ENCODE measurements at places on chromosomes 11 and 22. TPM values are rescaled to one million over a fixed set of nuclear protein-coding genes. Genes with fewer than 3 reads are reported as not detected.

- no peak overlapping the region for H3K27ac ChIP-seq
- H3K36me3 ChIP-seq: peaks cover 4% of the 10 kb centered on the region
- no peaks in the 10 kb centered on the region for H3K27me3 ChIP-seq
- H3K4me3 ChIP-seq: no peak overlapping the region
Observed at GRCh38 chr11:118229274-118229847, 4.5 kb upstream of the JAML start.

SLC22A6 gene
- not detected for polyA plus RNA-seq

SCGB2A2 gene
- not detected for polyA plus RNA-seq

DNA sequence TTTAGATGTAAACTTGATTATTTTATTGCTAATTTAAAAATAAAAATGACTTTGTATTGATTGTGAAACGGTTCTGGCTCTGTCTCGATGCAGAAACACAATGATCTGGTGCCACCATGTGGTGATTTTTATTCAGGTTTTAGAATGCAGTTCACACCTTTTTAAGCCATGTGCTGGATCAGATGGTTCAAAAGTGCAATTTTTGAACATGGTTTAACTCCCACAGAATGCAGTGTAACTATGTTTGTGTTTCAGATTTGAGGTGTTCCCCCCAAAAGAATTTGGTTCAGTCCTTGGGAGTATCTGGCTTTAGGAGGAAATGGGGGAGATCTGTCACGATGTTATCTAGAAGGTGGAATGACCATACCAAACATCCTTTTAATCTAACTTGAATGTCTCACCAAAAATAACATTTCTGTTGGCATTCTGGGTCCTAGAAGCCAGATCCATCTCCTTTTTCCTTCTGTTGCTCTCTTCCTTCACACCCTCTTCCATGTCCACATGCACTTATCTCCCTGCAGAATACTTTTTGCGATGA is 7.9 kb downstream of the MRPL16 start:
- H3K27me3 ChIP-seq: no peaks in the 10 kb centered on the region
- H3K4me3 ChIP-seq: no peak overlapping the region
- no peak for DNase-seq
- no peaks in the 10 kb centered on the region for H3K4me1 ChIP-seq
- H3K27ac ChIP-seq: no peak overlapping the region
- H3K36me3 ChIP-seq: peaks cover 27% of the 10 kb centered on the region

DNA sequence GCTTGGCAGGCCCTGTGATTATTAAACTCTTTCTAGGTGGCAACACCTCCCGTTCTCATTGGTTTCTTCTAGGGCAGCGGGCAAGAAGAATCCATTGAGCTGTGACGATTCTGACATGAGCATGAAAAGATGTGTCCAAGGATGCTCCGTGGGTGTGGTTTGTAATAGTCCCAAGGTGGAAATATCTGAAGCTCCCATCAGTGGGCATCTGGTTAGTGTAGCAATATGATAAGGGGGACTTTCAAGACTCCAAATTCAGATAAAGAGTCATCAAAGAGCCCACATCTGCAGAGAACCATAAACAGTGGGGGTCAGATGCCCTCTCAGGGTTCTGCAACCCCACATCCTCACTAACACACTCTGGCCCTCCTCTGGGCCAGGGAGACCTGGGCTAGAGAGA is 42.6 kb downstream of the TST start:
- no peak for DNase-seq
- no peak overlapping the region for H3K4me3 ChIP-seq
- H3K27me3 ChIP-seq: no peaks in the 10 kb centered on the region

GRCh38 chr11:104291646-104292045 is 127.7 kb upstream of the PDGFD start:
- H3K27ac ChIP-seq: no peak overlapping the region
- H3K27me3 ChIP-seq: no peaks in the 10 kb centered on the region
- H3K36me3 ChIP-seq: no peaks in the 10 kb centered on the region
- no peaks in the 10 kb centered on the region for H3K4me1 ChIP-seq
- no peak for DNase-seq

GRCh38 chr22:46737976-46738646 is at the start of gene CERK:
Gene CERK (minus strand): TSS chr22:46738252. CDS start chr22:46738148, 104 bp downstream.
- H3K27me3 ChIP-seq: no peaks in the 10 kb centered on the region
- DNase-seq: peak; percentile 87
- peaks cover 10% of the 10 kb centered on the region for H3K4me1 ChIP-seq
- peak within 1 kb of the TSS; percentile 62 for H3K4me3 ChIP-seq
- peak within 1 kb of the TSS; percentile 87 for H3K27ac ChIP-seq

- H3K27me3 ChIP-seq: peaks cover 14% of the 10 kb centered on the region
- no peak overlapping the region for H3K27ac ChIP-seq
- H3K36me3 ChIP-seq: no peaks in the 10 kb centered on the region
- no peak overlapping the region for H3K4me3 ChIP-seq
Observed at GRCh38 chr11:133917921-133918607, 38.7 kb downstream of the IGSF9B start.

GRCh38 chr11:79045018-79045799 is 395.6 kb downstream of the TENM4 start:
- peaks cover 6% of the 10 kb centered on the region for H3K4me1 ChIP-seq
- no peak overlapping the region for H3K4me3 ChIP-seq
- no peaks in the 10 kb centered on the region for H3K27me3 ChIP-seq
- H3K36me3 ChIP-seq: no peaks in the 10 kb centered on the region
- H3K27ac ChIP-seq: no peak overlapping the region

GRCh38 chr11:77406396-77406795 is 67.5 kb downstream of the PAK1 start:
- no peaks in the 10 kb centered on the region for H3K27me3 ChIP-seq
- no peaks in the 10 kb centered on the region for H3K4me1 ChIP-seq
- H3K36me3 ChIP-seq: no peaks in the 10 kb centered on the region
- no peak for DNase-seq

OR2AT4 gene
- not detected for polyA plus RNA-seq

DNA sequence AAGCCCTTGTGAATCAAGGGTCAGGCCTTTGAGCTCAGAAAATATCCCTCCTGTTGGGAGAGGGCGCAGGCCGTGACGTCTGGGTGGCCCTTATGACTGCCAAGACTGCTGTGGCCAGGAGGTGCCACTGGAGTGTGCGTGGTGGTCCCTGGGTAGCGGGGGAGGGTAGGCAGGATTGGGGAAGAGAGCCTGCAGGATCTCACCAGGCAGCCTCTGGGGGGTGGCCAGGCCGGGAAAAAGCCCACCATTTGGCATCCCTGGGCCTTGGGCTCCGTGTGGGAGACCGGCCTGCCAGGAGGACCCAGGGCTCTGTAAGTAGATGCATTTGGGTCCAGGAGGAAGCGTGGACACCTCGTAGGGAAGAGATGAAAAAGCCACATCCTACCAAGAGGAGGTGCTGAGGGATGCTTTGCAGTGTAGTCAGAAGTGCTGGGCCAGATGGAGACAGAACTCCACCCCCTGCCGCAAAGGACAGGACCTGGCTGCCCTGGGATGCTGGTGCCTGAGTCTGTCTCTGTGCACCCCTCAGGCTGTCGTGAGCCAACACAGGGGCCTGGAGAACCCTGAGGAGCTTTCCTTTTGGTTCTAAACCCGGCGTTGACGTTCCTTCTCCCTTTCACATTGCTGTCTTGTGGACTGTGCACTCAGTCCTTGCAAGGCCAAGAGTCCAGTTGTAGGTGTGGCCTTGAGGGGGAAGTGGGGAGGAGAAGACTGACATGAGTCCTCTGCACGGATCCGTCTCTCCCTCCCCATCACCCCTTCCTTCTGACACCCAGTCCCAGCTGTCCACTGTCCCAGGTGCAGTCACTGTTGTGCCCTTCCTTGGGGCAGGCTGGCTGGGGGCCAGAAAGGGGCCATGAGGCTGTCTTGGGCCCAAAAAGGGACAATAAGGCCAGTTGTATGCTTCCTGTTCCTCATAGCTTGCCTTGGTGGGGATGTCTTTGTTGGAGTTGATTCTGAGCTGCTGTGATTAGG is 12.7 kb upstream of the MIEF1 start:
- H3K36me3 ChIP-seq: no peaks in the 10 kb centered on the region
- no peak overlapping the region for H3K27ac ChIP-seq
- no peak for DNase-seq
- no peaks in the 10 kb centered on the region for H3K4me1 ChIP-seq
- no peak overlapping the region for H3K4me3 ChIP-seq

- peak overlapping the region; percentile 74 for H3K4me3 ChIP-seq
- H3K36me3 ChIP-seq: no peaks in the 10 kb centered on the region
- peaks cover 4% of the 10 kb centered on the region for H3K27me3 ChIP-seq
- H3K4me1 ChIP-seq: peaks cover 4% of the 10 kb centered on the region
Observed at GRCh38 chr11:57513911-57514537, 1.5 kb downstream of the SLC43A1 start.

- no peak overlapping the region for H3K27ac ChIP-seq
- no peaks in the 10 kb centered on the region for H3K36me3 ChIP-seq
- no peak for DNase-seq
- no peak overlapping the region for H3K4me3 ChIP-seq
Observed at GRCh38 chr11:103862802-103863174, 173.7 kb upstream of the DDI1 start.

DNA sequence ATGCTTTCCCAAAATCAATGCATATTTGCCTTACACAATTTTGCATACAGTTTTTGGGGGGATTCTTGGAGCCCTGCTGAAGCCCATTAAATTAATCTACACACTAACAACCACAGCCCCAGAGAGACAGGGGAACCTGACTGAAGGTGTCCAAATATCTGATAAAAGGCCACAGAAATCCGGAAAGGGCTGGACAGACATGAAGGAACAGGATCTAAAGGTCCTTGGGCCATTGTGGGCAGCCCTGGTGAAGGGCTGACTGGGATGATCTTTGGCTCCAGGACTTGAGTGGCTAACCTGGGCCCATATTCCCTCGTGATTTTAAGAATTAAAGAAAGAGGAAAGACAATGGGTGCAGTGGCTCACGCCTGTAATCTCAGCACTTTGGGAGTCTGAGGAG is 6.8 kb upstream of the WDR74 start:
- DNase-seq: no peak
- H3K4me1 ChIP-seq: no peaks in the 10 kb centered on the region
- H3K4me3 ChIP-seq: no peak overlapping the region

Measured in lung (tissue), 17 donors.